Stimulated activated CD8-positive, alpha-beta memory T cell treated with anti-CD3 and anti-CD28 coated beads, Interleukin-2, amount 100 ng/mL, for 1 hour (primary cell): ENCODE measurements at places on chromosomes 5 and 9.

DNA sequence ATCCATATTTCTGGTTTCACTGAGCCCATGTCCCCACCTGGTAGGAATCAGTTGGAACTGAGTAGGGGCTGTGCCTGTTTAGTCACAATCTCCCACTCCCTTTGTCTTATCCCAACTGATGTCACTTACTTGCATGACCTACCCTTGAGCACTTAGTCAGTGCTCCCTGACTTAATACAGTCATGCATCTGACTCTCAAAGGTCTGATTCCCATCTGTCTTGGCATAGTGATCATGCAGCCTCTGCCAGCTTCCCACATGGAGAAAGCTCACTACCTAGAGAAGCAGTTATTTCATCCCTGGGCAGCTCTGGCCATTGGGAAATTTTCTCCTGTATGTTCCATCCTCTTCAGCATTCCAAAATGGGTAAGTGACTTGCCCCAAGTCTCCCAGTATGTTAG lies 24.8 kb downstream of the ABLIM3 start:
- DNase-seq, result no peak

DNA sequence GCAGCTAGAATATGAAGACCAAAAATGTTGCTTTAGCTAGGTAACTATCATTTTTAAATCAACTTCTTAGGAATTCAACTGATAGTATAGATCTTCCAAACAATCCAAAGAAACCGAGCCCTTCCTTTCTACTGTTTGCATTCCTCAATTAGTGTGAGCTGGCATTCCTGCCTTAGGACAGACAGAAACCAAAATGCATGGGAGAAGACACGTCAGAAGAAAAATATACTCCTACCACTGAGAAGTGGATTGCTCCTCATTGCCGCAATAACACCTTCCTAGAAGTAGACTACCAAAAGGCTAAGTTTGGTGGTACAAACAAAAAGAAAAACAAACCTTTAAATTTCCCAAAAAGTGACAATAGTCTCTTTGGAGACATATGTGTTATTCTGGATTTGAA lies 440.0 kb downstream of the SEMA5A start:
- DNase-seq, result no peak

DNA sequence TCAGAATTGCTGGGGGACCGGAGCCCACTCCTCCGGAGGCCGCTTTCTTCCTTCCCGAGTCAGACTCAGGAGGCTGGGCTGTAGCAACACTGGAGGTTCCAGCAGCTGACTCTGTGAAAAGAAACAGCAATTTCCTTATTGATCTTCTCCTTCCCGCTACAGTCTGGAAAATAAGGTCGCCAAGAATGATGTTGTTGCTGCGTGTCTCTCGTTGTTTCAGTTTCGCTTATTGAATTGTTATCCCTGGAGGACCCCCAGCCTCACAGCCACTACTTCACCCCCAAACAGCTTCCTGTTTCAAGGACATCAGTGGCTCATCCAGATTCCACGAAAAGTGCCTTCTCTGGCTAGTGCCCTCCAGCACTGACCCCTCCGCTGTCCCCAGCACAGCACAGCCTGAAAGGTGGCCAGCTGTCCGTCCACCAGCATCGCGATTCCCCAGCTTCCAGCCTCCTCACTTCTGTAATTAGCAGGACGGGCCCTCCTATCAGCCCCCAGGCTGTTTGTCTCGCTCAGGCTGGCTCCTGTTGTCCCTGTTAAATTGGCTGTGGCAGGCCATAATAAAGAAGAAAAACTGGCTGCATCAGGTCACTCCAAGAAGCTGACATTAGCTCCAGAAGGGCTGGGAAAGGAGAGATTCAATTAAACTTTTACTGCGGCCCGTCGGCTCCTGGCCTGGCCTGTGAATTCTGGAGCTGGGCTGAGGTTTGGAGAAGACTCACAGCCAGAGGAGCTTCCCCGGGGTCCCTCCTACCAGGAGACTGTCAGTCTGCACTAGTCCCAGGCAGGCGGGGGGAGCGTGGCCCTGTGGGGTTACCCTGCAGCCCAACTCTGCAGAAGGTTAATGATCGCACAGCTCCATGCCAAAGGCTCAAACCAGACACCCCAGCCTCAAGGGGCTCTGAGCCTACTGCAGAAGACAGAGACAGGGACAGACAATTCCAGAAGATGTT lies 40.5 kb downstream of the OLFM1 start:
- no peak for DNase-seq

- DNase-seq, result no peak
Measured at GRCh38 chr9:121557581-121558447, 58.2 kb upstream of the GGTA1 start.

- DNase-seq, result no peak
Measured at GRCh38 chr9:974996-975739, 1.3 kb upstream of the DMRT3 start.

DNA sequence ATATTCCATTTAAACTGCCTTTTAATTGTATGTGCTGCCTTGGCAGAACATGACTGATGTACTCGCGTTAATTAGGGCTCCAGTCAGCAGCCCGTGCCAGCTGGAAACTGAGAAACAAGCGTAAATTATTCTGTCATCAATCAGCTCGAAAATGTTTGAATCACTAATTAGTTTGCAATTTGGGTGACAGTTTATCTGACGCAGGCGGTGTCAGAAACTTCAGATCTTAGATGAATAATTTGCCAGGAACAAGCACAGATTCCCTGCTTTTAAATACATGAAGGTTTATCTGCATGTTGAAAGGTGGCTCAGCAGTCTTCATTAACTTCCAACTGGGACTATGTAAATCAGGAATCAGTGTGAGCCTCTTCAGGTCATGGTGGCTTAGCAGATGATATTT lies 176.0 kb upstream of the TLE4 start:
- no peak for DNase-seq

- no peak for DNase-seq
Measured at GRCh38 chr9:33426843-33427293, 20.5 kb downstream of the AQP3 start.

DNA sequence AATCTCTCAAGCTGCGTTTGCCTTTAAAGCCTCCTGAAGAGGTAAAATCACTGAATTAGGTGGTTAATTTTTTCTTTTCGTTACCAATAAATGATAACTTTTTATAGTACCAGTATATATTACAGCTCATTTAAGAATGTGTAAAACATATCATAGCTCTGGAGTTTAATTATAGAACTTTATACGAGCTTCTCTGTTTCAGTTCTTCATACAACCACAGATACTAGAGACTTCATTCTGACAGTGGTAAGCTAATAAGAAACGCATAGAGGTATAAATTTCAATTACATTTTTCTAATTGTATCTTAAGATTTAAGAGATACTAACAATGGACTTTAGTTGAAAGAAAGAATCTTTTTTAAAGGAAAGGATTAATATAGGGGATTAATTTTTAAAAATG lies 73.9 kb downstream of the PBX3 start:
- DNase-seq, result no peak

DNA sequence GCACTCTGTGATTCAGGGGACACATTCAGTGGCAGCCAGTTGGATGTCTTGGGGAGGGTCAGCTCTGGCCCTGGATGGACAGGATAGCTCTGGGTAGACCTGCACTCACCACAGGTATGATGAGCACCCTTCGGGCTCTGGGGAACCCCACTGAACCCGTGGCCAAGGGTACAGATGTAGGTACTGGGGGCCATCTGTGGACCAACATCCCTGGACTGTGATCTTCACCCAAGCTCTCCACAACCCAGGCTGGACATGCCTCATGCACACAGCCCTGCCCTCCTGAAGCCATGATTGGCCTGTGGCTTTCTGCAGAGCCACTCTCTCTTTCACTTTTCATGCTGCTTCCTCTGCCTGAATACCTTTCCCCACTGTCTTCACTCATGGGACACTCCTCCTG lies 15.6 kb upstream of the ACSL6 start:
- DNase-seq, result no peak

DNA sequence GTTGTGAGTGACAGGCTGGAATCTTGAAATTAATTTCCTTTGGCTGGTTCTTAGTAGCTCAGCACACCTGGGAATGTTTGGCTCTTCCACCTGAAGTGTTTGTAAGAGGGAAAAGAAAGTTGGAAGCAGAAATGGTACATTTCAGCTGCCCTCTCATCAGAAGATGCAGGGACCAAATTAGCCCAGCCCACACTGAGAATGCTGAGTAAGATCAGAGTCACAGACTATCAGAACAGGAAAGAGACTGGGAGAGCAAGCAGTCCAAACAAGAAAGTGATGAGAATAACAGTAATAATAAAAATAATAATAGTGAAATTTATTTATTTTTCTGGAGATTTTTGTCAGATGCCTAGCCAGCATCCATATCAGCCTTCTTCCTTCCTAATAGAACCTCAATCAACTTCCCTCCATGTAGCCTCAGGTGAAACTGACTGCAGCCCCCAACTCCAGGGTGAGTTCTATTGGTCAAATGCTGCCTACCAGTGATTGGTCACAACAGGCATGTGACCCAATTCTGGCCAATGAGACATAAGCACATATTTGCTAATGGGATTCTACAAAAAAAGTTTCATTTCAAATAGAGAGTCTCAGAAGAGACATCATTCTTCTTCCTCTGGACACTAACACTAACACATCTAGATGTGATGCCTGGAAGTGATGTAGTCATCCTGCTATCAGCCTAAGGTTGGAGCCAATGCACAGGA lies 31.2 kb upstream of the ADRA1B start:
- no peak for DNase-seq
